CD4-positive, alpha-beta T cell (primary cell): ENCODE measurements at places on chromosomes 5 and 9.

- no peak for DNase-seq
Observed at GRCh38 chr9:121098567-121099198, 23.9 kb downstream of the CNTRL start.

DNA sequence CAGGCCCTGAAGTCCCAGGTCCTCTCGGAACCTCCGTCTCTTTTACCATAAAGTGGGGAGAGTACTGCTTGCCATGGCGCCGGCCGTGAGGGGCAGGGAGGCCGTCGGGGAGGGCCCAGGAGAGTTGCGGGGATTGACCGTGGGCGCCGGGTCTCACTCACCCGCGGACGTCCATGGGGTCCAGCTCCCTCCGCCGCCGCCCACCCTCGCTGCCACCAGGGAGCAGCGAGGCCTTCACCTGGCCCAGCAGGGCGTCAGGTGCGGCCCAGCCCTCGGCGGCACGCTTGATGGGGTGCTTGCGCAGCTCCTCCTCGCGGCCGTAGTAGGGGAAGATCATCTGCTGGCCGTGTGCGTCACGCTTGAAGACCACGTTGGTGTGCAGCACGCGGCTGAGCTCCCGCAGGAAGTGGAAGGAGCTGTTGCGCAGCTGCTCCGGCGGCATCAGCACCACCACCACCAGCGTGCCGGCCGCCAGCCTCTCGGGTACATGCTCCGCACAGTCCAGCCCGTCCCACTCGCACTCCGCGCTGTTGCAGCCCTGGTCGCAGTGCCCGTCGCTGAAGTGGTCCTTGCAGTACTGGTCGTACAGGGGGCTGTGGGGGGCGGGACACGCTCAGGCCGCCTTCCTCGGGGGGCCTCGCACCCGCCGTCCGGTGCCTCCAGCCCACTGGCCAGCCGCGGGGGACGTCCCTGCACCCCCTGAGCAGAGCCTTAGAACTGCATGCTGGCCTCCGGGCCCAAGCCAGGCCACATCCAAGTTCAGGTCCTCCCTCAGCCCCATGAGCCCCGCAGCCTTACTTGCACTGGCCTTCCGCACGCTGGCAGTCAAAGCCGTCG, 21.9 kb upstream of the SEC16A start:
- DNase-seq, result no peak

DNA sequence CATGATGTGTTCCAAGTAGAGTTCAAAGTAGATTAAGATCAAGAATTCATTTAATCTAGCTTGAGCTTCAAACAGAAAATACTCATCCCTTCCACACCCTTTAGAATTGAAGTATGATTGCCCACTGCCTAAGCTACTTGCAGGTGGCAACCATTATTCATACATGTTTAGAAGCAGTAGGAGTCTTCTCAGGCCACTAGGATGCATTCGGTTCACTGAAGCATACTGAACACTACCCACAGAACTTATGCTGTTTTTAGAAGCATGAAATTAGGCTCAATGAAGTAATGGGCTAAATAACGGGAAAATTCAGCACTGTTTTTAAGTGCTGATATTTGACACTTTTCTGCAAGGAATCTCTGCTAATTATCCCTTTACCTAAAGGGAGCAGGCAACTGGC, 263.4 kb downstream of the DEPDC1B start:
- DNase-seq, result no peak

- no peak for DNase-seq
Observed at GRCh38 chr9:114150608-114151007, 4.7 kb upstream of the COL27A1 start.

DNA sequence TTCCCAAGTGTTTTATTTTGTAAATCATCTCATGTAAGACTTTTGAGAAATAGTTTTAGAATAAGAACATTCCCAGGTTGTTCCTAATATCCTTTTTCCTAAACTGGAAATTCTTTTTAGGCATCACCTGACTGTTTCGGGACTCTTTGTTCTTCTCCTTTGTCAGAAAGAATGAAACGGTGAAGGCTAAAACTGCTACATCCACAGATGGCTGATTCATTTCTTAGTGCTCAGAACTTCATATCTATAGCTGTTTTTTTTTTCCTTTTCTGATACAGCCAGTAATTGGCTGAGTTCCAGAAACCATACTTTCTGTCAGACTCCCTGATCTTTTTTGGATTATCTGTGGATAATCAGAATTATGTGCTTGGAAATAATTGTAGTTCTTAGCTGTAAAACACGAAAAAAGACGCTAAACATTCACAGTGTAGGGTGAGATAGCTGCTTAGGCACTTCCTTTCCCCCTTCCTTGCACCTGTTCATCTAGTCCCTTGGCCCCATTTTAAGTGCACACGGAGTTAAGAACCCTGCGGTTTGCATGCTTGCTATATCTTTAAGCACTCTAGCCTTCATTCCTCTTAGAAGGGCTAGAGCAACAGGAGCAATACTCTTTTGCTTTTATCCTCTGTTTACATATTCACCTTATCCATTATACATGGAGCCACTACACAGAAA, 283.9 kb downstream of the PJA2 start:
- no peak for DNase-seq

DNA sequence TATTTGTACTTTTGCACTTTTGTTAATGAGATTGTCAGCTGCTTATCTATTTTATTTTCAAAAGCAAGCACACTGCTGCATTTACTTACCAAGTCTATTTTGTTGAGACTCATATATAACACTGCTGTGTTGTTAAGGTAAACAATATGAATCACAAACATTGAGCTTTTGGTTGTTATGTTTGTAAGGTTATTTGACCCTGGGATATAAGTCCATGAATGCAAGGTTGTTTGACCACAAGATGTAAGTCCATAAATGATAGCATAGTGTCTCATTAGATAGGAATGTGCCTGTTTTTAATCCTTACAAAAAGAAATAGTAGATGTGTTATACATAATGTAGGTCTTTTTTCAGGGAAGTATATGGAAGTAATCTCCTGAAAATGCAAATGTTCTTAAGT, 845.9 kb downstream of the CDH9 start:
- DNase-seq, result no peak

DNA sequence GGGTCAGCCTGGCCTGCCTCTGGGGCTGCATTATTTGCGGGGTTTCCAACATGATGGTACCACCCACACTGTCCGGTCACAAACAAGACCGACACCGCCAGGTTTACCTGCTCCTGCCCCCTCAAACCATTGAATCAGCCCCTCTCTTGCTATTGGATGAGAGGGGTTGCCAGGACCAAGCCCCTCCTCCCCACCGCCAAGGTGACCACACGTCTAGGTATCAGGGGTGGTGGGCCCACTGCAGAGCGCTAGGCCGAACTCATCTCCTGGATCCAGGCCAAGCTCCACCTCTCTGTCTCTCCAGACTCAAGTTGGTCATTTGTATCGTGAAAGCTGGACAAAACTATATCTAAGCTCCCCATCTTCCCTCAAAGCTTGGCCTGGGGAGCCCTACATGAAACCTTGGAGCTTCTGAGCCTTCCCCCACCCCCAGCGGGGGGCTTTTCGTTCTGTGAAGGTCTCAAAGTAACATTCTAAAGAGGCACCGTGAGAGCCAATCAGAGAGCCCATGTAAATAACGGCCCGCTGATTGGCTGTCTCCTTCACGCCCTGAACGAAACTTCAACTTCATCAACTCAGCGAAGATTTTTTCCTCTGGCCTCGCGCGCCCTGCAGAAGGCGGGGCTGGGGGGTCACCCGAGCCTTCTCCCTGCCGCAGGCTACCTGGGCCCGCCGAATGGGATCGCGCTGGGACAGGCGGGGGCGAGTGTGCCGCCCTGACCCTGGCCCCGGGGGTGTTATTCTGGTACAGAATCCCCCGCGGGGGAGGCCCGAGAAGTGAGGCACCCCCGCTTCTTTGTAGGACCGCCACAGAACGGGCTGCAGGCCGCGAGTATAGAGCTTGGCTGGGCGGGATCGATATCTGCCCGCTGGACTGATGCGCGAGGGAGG, 49.6 kb upstream of the PSD2 start:
- no peak for DNase-seq

GRCh38 chr5:145666591-145666990, 168.6 kb downstream of the PRELID2 start:
- no peak for DNase-seq

GRCh38 chr5:42924686-42925085, 113.0 kb upstream of the SELENOP start:
- DNase-seq, result no peak

GRCh38 chr9:68763104-68763503, 58.1 kb downstream of the PIP5K1B start:
- DNase-seq, result no peak

GRCh38 chr5:178357121-178357521, 124.5 kb upstream of the PHYKPL start:
- DNase-seq, result peak; percentile 45

DNA sequence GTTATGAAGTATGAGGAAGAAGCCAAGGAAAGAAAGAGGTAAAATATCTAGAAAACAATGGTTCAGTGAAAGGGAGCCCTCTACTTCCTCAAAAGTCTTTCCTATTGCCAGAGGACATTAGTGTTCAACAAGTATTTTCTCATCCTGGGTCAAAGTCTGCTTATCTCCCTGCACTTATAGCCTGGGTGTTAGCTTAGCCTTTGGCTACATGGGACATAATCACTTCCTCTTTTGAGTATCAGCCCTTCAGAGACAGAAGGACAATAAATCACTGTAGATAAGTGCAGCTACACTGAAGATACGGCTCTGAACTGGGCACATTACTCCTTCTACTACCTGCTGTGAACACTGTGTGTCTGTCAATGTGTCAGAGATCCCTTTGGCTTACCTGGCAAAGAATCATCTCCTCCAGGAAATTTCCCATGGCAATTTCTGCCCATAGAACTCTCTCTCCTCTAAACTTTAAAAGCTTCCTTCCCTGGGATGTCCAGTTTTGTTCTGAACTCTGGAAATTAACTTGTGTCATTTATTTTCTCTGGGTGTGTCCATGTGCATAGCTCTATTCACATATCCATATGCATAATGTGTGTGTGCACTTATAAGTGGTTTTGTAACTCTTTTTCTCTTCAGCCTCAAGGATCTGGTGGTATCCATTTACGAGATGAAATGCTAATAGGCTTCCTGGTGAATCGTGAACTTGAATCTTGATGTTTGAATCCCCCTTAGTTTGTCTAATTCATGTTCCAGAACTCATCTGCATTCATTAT, 30.0 kb upstream of the RECK start:
- DNase-seq, result no peak

- DNase-seq, result no peak
Observed at GRCh38 chr9:100394032-100394695, 32.8 kb upstream of the MSANTD3 start.

DNA sequence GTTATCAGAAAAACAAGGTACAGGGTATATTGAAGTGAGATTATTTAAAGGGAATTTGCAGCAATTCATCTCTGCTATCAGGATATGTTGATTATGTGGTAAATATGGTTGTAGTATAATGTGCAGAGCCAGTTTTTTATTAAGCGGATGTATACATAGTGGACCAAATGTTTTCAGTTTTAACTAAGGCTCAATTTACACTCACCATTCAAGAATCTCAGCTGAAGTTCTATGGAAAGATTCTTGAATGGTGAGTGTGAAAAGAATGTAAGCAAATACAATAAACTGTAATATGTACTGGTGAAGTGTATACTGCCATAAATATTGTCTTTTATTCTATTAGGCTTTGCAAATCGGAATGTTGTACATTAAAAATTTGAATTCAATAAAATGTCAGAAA, 895.9 kb upstream of the CDH10 start:
- DNase-seq, result no peak

DNA sequence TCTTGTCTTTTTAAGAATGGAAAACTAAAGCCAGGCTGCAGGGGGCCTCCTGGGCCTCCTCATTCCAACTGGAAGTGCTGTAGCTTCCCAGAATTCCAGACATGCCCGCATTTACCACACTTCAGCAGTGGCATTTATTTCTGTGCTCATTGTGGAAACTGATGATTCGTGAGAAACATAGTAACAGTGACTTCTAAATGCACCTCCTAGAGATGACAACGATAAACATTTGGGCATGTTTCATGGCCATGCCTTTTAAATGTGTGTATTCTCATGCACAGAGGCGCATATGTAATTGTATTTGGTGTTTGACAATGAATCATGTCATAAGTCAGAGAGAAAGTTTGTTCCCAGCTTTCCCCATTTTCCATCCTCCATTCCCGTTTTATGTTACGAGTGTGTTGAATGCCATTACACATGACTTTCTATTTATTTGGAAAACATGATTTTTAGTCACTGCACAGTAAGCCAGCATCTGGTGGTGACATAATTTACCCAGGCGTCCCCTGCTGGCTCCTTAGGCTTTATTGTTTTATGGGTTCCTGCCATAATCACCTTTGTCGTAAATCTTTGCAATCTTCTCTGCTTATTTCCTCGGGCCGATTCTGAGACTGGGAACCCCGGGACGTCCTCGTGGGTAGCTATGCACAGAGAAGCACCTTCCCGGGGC, 68.8 kb upstream of the FCN2 start:
- no peak for DNase-seq

DNA sequence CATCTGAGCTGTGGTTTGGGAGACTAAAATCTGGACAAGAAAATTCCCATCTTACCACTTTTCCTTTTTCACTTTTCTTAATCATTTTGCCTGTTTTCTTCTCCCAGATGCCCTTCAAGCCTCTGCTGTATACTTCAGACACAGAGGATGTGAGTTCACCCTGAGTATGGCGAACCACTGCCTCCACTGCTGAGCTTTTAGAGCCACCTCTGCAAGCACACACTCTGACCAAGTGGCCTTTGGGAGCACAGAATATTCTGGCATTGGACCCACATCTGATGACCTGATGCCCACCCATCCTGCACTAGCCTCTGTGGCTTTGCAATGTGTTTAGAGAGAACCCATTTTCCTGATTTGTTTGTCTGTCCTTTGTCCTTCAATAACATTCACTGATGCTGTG, 32.5 kb downstream of the TERT start:
- DNase-seq, result no peak

- no peak for DNase-seq
Observed at GRCh38 chr5:30104872-30105596, 1088.5 kb upstream of the CDH6 start.

- DNase-seq, result no peak
Observed at GRCh38 chr5:132653716-132654115, 4.3 kb upstream of the IL13 start.

GRCh38 chr5:154316223-154316935, 125.8 kb downstream of the GALNT10 start:
- no peak for DNase-seq
